ENCODE measurements at places on chromosomes 3 and 15.

DNA sequence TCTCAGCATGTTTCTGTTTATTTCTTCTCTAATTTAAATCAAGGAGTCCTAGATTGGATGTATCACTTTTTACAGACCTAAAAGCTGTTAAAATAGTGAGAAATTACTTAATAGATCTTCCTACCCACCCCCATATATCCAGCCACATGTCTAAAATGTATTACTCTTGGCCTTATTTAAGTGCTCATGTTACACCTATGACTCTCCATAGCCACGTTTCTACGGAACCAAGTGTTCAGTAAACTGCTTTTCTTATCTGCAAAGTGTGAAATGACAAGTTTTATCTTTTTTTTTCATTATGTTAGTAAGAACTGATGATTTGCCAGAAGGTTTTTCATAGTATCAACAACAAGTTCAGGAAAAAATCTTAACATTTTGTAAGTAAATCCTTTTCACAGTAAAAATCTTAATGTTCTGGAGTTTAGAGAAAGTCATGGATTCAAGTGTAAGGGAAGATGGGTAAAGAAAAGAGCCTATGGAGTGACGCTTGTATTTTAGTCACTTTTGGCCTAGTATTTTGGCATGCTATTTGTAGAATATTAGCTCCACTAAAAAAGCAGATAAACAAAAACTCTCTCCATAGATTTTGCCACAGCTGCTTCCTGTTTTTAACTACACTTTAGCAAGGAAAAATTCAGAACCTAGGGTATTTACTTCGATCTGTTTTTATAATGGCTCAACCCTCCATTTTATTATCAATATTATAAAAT lies 41.2 kb upstream of the IGSF10 start:
- DNase-seq = no peak

DNA sequence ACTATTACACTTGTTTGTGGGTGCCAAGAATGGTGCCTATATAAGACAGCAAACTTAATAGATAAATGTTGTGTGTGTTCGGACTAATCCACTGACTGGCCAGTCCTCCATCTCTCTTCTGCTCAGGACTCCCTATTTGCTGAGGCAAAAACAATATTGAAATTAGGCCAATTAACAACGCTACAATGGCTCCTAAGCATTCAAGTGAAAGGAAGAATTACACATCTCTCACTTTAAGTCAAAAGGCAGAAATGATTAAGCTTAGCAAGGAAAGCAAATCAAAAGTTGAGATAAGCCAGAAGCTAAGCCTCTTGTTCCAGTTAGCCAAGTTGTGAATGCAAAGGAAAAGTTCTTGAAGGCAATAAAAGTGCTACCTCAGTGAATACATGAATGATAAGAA lies 126.9 kb downstream of the CCNL1 start:
- DNase-seq = no peak

GRCh38 chr15:81304226-81304625 lies 19.7 kb downstream of the STARD5 start:
- no peak for DNase-seq

GRCh38 chr3:99648101-99648500 lies 9.7 kb downstream of the COL8A1 start:
- DNase-seq = no peak

Data from T-helper 17 cell (primary cell).